ENCODE measurements at places on chromosomes 3 and 15.

GRCh38 chr15:40102897-40103858, 5.5 kb downstream of the BMF start:
- DNase-seq = no peak

- DNase-seq = no peak
Observed at GRCh38 chr15:69648775-69649735, 196.4 kb downstream of the RPLP1 start.

DNA sequence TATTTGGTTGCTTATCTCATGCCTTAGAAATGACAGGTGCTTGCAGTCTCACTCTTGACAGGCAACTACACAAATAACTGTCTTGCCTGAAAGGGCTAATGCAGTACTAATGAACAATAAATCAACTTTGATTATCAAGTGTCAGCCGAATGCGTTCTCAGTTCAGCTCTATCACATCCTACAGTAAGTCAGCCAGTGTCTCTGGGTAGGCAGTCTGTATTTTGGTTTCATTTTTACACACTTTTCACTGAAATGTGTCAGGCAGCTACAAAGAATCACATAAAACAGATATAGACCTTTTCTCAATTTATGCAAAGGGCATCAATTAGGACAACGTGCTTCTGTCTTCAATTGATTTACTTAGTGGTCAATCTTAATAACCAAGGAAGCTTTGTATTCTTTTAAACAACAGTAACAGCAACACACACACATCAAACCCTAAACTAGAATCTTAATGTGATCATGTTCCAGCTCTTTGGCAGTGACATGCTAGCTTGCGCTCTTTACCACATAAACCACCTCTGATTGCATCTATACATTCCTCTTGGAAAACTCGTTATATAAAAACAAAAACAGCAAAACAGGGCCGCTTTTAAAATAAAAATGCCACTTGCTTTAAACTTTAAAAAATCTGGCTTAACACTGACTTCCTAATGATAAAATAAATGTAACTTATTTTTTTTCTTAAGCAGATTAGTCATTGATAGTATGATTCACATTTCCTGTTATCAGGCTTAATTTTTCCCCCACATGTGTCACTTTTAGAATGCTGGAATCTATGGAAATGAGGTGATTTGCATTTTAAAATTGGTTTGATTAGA, 520.4 kb downstream of the FOXP1 start:
- DNase-seq = no peak

- no peak for DNase-seq
Observed at GRCh38 chr15:98906712-98907083, 100.9 kb downstream of the PGPEP1L start.

DNA sequence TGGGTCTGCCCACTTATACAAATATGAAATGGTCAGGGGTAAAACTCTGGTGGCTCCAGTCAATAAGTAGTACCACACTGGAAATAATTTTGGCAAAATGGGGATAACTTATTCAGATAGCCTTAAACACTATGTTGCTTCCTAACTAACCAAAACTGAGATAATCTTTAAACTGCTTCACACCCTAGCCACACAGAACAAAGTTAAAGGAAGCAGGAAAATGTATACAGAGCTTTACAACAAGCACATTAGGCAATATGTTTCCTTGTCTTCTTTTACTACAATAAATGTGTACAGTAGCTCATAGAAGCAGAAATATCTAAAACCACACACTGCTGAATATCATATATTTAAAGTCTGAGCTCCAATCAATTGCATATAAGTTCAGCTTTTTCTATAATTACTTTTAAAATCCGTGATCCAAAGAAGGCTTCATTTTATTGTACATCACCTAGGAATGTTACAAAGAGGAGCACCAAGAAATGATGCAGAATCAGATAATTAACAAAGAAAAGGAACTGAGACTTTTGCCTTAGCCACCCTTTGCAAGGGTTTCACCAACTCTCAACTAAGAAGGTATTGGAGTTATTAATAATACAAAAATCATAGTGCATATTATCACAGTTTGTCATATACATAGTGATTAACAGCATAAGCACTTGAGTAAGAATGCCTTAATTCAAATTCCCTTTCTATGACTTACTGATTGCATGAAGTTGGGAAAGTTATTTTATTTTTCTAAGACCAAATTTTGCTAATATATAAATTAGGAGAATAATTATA, 9.2 kb upstream of the SSR3 start:
- no peak for DNase-seq

DNA sequence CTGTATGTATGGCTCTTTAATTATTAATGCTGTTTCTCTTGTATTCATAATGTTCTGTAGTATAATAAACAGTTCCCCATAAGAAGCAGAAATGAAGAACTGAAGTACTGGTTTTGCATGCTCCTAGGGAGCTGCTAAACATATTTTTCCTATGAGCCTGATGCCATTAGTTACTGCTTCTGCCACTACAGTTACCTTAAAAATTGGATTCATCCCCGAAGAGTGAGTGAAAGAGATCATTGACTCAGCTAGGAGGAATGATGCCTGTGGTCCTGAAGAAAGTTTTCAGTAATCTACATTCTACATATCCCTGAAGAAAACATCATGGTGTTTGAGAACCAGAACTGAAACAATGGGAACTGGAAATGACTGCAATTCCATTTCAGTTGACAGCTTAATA, 37.1 kb upstream of the ST3GAL6 start:
- DNase-seq = no peak

DNA sequence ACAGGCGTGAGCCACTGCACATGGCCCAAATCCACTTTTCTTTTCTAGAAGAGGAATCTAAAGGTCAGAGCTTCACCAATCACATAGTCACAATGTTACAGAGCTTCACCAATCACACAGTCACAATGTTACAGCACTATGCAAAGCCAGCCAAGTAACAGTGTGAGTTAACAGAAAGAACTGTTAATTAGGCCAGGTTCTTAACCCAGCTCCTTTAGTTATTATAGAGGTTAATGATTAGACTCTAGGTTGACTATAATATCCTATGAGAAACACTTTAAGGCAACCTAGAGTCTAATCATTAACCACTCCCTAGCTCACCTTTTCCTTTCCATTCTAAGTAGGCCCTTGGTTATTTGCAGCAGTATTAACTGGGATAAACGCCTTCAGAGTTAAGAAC, 54.0 kb downstream of the TASOR start:
- DNase-seq = no peak

- no peak for DNase-seq
Observed at GRCh38 chr3:178718995-178719635, 182.9 kb downstream of the KCNMB2 start.

GRCh38 chr3:127422663-127423375, 135.0 kb upstream of the PRR20G start:
- no peak for DNase-seq
